Pancreas (tissue), 10 donors: ENCODE measurements at places on chromosomes 3 and 15. TPM values are rescaled to one million over a fixed set of nuclear protein-coding genes. Genes with fewer than 3 reads are reported as not detected.
A peak's percentile ranks its signal among the peaks of the same experiment; 100 is the strongest.

The PLA2G4E gene
- not detected for total RNA-seq

The CEP152 gene
- total RNA-seq, result 2.0 TPM

GRCh38 chr3:15964605-15965442 lies 167.0 kb upstream of the ANKRD28 start:
- no peak for DNase-seq

DNA sequence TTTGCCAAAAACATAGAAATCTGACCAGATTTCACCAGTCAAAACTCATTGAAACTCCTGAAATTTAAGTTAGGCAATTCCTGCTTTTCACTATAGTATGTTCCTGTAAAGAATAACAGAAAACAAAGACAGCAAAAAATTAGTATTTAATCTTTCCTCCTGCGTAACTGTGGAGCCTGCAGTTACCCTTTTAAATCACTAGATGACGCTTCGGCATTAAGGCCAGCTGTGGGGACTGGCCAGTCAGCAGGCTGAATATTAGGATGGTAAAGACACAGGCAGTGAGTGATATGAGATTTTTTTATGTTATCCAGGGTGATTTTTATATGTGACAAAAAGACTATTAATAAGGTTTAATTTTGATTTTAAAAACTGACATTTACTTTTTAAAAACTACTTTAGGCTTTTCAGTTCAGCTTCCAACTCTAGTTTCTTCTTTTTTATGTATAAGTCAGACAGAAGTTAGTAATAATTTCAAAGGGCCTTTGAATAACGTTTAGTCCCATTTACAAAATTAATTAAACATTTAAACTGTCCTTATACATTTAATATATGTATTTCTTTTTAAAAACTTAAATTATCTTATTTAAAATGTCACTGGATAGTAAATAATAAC lies 165.1 kb downstream of the PPM1L start:
- no peak for DNase-seq

DNA sequence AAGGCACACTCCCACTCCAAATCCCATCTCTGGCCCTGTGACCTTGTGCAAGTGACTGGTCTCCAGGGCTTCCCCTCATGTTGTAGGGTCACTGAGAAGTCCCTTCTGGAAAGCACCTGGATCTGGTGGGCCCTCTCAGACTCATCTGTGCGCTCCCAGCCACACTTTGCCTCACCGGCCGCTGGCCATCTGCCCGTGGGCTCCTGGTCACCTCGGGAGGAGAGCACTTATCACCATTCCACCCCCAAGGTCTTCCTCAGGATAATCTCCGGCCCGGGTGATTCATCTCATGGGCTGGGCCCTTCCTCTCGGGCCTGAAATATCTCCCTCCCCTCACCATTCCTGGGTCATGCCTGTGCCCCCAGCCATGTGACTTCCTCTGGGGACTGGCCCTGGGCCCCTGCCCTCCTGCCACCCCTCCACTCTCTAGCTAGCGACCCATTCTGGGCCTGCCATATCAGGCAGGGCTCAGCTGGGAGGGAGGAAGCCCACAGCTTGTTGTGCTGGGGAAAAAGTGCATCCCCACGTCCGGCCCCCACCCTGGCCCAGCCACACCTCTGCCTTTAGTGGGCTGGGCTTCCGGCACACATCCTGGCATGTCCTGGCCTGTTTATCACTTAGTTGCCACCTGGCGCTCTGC lies 10.6 kb upstream of the WNT7A start:
- DNase-seq, result no peak

- DNase-seq, result no peak
Observed at GRCh38 chr15:75156326-75157215, 45.1 kb upstream of the C15orf39 start.

DNA sequence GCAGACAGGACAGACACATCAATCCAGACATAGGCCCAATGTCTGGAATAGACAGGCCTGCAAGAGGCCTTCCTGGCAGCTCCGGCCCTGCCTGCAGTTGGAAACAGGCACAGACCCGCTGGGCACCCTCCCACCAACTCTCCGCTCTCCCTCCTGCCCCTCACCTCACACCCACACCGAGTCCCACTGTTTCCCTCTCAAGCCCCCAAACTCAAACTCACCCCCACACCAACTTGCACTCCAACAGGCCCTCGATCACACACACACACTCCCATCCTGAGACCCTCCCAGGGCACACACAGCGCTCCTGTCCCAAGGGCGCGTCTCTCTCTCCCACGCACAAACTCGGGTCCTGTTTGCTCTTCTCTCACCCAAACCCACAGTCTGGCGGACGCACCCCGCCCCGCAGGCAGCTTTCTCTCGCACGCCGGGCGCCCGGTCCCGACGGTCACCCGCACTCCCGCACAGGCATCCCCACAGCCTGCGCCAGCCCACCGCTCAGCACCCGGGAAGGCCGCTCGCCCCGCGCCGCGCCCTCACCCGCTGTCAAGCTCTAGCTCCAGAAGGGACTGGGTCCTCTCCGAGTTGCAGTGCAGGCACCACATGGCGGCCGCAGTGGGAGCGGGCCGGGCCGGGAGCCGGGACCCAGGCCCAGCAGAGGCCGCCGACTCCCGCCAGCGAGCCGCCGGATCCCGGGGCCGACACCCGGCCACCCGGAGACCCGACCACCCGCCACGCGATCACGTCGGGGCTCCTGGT lies 106.2 kb downstream of the IQSEC1 start:
- DNase-seq, result peak; percentile 38
